ENCODE measurements at places on chromosomes 5 and 9. TPM values are rescaled to one million over a fixed set of nuclear protein-coding genes. Genes with fewer than 3 reads are reported as not detected.

GRCh38 chr9:84375954-84376353 is 35.4 kb upstream of the SLC28A3 start:
- no peak overlapping the region for H3K27ac ChIP-seq
- H3K4me1 ChIP-seq = peaks cover 25% of the 10 kb centered on the region

Gene FSD1L
- 6.8 TPM for total RNA-seq

Gene MTRR
- total RNA-seq = 88.6 TPM

DNA sequence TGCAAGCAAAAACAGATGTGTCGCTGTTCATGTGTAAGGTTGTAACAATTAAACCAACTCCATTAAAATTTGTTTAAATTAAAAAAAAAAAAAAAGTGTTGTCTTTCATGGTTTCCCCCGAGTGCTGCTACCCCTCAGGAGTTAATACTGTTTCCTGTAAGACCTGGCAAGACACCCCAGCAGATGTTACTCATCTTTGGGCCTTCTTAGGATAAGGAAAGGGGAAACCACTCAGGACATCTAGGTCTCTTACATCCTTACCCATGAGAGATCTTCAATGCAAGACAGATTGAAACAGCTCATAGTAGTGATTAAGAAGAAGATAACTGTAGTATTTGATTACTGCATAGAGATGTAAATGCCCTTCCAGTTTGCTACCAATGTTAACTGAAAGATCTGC is 33.5 kb upstream of the F2R start:
- no peak for DNase-seq
- no peak overlapping the region for H3K4me3 ChIP-seq
- H3K36me3 ChIP-seq = no peaks in the 10 kb centered on the region
- H3K27ac ChIP-seq = no peak overlapping the region
- H3K27me3 ChIP-seq = no peaks in the 10 kb centered on the region
- H3K4me1 ChIP-seq = peaks cover 17% of the 10 kb centered on the region

DNA sequence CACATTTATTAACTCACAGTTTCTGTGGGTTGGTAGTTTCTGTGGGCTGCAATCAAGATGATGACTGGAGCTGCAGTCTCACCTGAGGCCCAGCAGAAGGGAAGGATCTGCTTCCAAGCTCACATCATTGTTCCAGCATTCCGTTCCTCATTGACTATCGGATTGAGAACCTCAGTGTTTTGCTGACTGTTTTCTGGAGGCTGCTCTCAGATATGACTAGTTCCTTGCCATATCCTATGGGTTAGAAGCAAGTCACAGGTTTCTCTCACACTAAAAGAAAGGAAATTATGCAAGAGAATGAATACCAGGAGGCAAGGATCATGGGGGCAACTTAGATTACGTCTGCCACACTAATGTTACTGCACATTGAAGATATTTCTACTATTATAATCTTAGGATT is 6.3 kb upstream of the ERAP1 start:
- no peaks in the 10 kb centered on the region for H3K36me3 ChIP-seq
- H3K27ac ChIP-seq = no peak overlapping the region
- DNase-seq = no peak

Gene PIP5K1B
- 0.16 TPM for total RNA-seq

Gene PCDHB10
- 1.2 TPM for total RNA-seq

DNA sequence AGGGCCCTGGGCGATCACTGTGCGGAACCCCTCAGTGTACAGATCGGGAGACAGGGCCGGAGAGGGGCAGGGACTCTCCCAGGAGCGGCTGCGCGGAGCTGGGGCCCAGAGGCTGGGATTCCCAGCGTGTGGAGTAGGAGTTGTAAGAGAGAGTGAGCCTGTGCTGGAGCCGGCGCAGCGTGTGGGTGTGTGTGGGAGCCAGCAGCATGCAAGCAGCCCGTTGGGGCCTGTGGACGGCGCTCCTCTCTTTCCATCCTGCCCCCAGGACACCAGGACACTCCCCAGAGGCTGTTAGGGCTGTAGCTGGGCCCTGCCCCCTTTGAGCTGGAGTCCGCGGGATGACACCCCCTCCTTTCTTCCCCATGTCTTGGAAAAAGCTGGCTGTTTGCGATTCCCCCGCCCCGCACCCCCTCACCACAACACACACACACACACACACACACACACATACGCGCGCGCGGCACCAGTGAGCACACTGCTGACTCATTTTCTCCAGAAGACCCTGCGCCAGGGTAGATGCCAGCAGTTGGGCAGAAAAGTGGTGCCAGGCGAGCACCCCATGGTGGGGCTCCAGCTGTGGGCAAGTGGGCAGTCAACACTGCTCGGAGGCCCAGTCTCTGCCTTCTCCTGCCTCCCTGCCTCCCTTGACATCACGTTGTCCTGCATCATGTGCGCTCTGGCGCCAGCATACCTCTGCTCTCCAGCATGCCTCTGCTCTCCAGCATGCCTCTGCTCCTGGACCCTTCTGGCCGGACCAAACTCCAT is 1.5 kb downstream of the COL27A1 start:
- H3K4me3 ChIP-seq = peak overlapping the region; percentile 70
- DNase-seq = no peak
- H3K36me3 ChIP-seq = no peaks in the 10 kb centered on the region

GRCh38 chr9:86285261-86285660 is 2.9 kb upstream of the ISCA1 start:
- no peaks in the 10 kb centered on the region for H3K27me3 ChIP-seq
- no peak overlapping the region for H3K27ac ChIP-seq
- H3K4me3 ChIP-seq = no peak overlapping the region
- H3K36me3 ChIP-seq = peaks cover 67% of the 10 kb centered on the region
- H3K4me1 ChIP-seq = peaks cover 10% of the 10 kb centered on the region

DNA sequence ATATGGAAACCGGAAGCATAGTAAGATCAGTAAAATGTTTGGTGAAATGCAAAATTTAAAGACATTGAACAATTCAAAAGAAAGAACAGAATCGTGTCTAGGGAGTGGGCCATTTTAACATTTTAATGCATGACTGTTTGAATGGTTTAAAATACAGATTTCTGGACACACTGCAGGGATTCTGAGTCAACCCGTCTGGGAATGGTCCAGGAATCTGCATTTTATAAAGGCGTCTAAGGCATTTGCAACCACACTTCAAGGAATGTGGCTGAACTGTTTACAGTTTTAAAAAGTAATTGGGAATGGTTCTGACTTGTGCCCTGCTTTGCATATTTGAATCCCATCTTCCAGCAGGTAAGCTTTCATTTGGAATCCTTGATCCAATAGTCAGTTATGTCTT is 811.7 kb upstream of the WWC1 start:
- no peak overlapping the region for H3K27ac ChIP-seq
- no peak for DNase-seq
- H3K27me3 ChIP-seq = no peaks in the 10 kb centered on the region

DNA sequence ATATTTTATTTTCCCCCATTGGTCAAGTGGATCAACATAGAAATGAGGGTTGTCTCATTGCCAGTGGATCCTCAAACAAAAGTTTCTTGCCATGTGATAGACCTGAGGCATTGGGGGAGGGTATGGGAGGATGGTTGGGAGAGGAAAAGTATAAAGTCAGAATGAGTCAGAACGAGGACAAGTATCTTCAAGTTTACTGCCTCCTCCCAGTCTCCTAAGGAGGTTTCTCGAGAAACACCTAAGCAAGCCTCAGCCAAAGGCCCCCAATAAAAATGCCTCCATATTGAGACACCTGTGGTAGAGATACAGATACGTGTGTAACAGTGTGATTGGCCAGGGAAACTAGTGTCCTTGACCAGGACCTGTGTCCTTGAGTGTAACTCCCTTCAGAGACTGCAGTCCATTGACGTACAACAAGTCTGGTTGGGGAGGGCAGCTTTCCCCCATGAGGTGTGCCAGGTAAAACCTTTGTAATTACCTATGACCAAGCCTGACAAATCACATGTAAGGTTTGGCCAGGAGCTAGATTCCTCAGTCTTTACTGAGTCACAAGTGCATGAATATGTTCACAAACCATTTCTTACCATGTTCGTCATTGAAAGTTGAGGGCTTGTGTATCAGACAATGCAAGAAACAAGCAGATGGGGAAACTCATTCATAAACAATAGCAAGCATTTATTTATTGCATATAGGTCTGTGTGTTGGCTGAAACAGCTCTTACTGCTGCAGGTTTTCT is 198.6 kb upstream of the SH3GL2 start:
- peak; percentile 39 for DNase-seq
- no peak overlapping the region for H3K27ac ChIP-seq
- no peaks in the 10 kb centered on the region for H3K4me1 ChIP-seq
- H3K36me3 ChIP-seq = peaks cover 4% of the 10 kb centered on the region

Gene PRLR
- 0.16 TPM for total RNA-seq

Gene ARSI
- total RNA-seq = 0.19 TPM

Gene MARCHF11
- not detected for total RNA-seq

Gene SEMA5A
- total RNA-seq = 1.2 TPM

GRCh38 chr5:135534609-135535419 is 950 bp downstream of the NEUROG1 start:
- no peaks in the 10 kb centered on the region for H3K36me3 ChIP-seq
- no peaks in the 10 kb centered on the region for H3K27me3 ChIP-seq
- no peak for DNase-seq
- no peak overlapping the region for H3K4me3 ChIP-seq

GRCh38 chr9:137021979-137022661 is 5.9 kb downstream of the ABCA2 start:
- DNase-seq = peak; percentile 93
- no peak overlapping the region for H3K27ac ChIP-seq
- peaks cover 2% of the 10 kb centered on the region for H3K36me3 ChIP-seq
- no peaks in the 10 kb centered on the region for H3K4me1 ChIP-seq
- H3K27me3 ChIP-seq = no peaks in the 10 kb centered on the region

Gene BNC2
- not detected for total RNA-seq

GRCh38 chr5:12626556-12626955 is 722.3 kb upstream of the CTNND2 start:
- H3K27me3 ChIP-seq = no peaks in the 10 kb centered on the region
- H3K27ac ChIP-seq = no peak overlapping the region
- DNase-seq = no peak
- no peaks in the 10 kb centered on the region for H3K4me1 ChIP-seq

Gene ASS1
- 299 TPM for total RNA-seq

DNA sequence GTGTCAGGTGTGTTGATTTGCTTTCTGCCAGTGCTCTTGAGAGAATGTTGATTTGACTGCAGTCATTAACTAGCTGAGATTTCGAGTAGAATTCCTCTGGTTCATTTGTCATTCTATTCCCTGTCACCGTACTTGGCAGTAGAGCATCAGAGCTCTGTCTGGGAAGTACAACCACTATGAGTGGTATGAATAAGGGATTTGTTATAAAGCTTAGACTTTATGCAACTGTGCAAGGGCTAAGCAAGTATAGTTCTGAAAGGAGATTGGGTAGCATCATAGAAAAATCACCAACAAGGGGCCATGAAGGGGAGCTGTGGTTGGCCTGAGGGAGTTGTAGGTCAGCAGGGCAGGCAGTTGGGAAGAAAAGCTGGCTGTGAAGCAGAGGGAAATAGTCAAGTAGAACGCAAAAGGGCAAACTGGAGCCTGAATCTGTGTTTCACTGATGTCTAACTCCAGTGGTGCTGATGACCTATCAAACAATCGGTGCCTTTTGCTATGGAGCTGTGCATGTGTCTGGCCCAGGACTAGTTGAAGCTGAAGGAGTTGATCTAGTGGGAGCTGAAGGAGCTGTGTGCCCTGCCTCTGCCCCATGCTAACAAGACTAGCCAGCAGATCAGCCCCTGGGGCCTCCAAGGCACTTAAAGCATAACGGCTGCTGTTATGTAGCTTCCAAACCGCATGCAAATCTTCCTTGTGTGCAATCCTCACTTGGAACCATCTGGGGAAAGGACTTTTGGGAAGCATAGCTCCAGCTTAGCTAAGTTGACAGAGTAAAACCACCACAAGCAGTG is 110.0 kb downstream of the SLC28A3 start:
- no peak overlapping the region for H3K27ac ChIP-seq
- DNase-seq = no peak
- H3K27me3 ChIP-seq = no peaks in the 10 kb centered on the region
- no peaks in the 10 kb centered on the region for H3K4me1 ChIP-seq
- no peaks in the 10 kb centered on the region for H3K36me3 ChIP-seq

Gene PCAT7
- total RNA-seq = not detected

DNA sequence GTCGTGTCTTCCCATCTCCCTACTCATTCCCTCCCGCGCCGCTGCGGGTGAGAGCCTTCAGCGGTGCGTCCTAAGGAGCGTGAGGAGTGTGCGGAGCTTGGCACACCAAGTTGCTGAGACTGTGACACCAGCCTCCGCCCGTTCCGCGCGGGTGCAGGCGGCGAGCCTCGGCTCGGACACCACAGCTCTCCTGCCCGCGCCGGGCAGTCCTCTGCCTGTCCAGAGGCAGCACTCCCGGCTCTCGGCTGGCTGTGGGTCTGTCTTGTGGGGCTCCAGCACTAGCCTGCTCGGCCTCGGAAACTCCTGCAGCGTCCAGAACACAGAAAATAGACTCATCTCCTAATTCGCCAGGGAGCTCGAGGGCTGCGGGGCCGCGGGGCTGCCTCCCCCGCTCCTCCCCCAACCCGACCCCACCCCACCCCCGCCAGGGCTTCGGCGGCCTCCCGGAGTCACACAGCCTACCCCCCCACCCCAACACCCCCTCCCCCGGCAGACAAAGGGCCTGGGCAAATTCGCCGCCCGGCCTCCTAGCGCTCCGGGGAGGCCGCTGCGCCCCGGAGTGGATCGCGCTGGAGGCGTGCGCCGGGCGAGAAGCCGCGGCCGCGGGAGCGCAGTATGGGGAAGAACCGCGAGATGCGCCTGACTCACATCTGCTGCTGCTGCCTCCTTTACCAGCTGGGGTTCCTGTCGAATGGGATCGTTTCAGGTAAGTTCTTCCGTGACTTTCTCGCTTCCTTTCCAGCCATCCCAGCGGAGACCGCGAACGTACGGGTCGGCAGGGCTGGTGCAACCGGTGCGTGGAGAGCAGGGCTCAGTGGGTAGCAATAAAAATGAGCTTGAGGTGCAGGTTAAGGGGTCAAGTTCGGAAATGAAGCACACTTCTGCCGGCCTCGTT is at the start of gene ADAMTS19:
TSS of gene ADAMTS19 (plus strand) at position 522 of the 895 bp plus-strand sequence. CDS start at position 616, 94 bp downstream.
- no peaks in the 10 kb centered on the region for H3K4me1 ChIP-seq
- peak within 1 kb of the TSS; percentile 62 for H3K4me3 ChIP-seq
- H3K27me3 ChIP-seq = peaks cover 53% of the 10 kb centered on the region
- peak; percentile 43 for DNase-seq

Gene CDH9
- total RNA-seq = not detected

Gene PRDM12
- total RNA-seq = 0.29 TPM

Gene KCNT1
- not detected for total RNA-seq

Gene TMEM252
- total RNA-seq = not detected

Gene VCP
- total RNA-seq = 156 TPM

DNA sequence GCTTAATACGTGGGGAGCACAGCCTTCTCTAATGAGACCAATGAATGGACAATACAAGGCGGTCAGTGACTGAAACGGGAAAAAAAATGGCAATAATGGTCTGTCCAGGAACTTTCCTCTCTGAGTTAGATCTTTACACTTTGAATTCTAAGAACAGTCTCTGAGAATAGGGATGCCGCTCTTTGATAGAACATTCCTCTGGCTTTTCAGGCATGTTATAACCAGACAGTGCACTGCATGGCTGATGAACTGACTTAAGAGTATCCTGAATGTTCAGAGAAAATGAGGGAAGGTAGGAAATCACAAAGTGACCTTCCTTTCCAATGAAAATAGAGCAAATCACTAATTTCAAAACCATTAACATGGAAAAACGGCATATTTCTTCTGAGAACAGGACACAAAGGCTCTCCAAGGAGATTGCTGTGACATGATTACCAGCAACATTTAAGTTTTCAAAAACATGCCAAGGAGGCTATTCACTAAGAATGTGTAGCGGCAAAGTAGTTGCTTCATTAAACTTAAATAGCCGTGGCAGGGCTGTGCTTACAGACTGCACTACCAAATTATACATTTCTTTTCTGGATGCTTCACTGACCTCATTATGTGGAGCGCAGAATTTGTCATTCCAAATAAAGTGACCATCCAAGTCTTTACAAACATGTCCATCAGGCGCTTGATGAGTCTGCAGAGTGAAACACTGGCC is 105.9 kb downstream of the MARCHF3 start:
- no peak overlapping the region for H3K27ac ChIP-seq
- H3K27me3 ChIP-seq = no peaks in the 10 kb centered on the region
- no peaks in the 10 kb centered on the region for H3K36me3 ChIP-seq
- no peaks in the 10 kb centered on the region for H3K4me1 ChIP-seq

All from MCF 10A (cell line).